ENCODE measurements at places on chromosomes 16 and 17. TPM values are rescaled to one million over a fixed set of nuclear protein-coding genes. Genes with fewer than 3 reads are reported as not detected.

CDH8 gene
- total RNA-seq, result not detected

GRCh38 chr17:56244268-56244890 lies 91.1 kb downstream of the ANKFN1 start:
- no peak for DNase-seq
- peaks cover 9% of the 10 kb centered on the region for H3K27me3 ChIP-seq
- no peaks in the 10 kb centered on the region for H3K4me1 ChIP-seq
- no peak overlapping the region for H3K27ac ChIP-seq
- H3K4me3 ChIP-seq, result no peak overlapping the region

- H3K4me1 ChIP-seq, result peaks cover 10% of the 10 kb centered on the region
- no peaks in the 10 kb centered on the region for H3K36me3 ChIP-seq
- no peak overlapping the region for H3K27ac ChIP-seq
- no peak overlapping the region for H3K4me3 ChIP-seq
- H3K27me3 ChIP-seq, result no peaks in the 10 kb centered on the region
- no peak for DNase-seq
Measured at GRCh38 chr17:82018152-82018988, 4.3 kb downstream of the CENPX start.

DNA sequence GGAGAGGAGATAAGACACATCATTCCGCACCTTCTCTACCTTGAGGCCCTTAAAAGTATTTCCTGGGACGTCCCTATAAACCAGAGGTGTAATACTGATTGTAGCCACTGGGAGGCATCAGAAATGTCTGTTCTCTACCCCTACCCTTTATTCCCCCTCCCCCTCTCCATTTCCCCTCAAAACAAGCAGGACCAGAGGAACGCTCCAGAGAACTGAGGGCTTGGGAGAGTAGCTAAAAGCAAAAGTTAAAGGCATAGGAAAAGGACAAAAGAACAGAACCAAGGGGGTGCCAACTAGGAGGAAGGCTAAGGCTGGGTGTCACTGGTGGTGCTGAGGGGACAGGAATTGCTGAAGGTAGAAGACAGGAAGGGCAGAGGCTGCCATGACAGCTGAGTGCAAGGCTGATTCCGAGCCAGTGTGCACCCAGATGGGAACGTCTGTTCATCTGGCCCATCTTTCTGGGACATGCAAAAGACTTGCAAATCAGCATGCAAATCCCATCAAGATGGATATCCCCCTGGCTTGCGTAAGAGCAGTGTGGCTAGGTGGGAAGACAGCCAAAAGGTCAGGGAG lies 6.7 kb downstream of the CAMTA2 start:
- H3K36me3 ChIP-seq, result peaks cover 36% of the 10 kb centered on the region
- no peak overlapping the region for H3K4me3 ChIP-seq
- H3K27ac ChIP-seq, result peak overlapping the region; percentile 69
- peak; percentile 57 for DNase-seq
- peaks cover 23% of the 10 kb centered on the region for H3K4me1 ChIP-seq

DNA sequence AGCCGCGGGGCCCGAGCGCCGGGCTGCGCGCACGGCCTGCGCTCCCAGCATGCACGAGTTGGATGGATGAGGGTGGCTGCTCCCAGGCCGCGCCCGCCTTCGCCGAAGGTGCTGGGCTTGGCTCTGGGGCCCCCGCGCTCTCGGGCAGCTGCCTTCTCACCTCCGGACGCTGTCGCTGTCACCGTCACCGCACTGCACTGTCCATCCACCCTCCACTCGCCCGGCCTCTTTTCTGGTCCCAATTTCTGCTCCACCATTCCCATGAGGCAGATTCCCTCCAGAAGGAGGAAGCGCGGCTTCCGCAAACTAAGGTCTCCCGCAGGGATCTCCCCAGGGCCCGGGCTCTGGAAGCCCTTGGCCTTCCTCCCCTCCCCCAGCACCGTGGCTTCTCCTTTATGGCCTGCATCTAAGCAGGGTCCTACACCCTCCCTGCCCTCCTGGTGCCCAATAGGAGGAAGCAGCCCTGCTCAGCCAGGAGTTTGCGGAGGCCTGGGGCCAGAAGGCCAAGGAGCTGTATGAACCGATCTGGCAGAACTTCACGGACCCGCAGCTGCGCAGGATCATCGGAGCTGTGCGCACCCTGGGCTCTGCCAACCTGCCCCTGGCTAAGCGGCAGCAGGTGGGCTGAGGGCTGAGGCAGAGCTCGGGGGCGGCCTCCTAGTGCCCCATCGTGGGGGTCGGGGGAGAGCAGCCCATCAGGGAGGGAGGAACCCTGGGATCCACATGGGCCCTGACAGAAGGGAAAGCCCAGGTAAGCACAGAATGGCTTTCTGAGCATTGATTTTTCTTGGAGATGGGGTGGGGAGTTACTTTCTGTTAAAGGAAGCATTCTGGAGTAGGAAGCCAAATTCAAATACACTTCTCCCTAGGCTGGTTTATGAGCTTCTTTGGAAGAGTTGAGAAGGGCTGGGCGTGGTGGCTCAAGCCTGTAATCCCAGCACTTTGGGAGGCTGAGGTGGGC lies 899 bp downstream of the ACE start:
- H3K27ac ChIP-seq, result no peak overlapping the region
- peak overlapping the region; percentile 68 for H3K4me3 ChIP-seq
- H3K36me3 ChIP-seq, result no peaks in the 10 kb centered on the region
- no peak for DNase-seq

DNA sequence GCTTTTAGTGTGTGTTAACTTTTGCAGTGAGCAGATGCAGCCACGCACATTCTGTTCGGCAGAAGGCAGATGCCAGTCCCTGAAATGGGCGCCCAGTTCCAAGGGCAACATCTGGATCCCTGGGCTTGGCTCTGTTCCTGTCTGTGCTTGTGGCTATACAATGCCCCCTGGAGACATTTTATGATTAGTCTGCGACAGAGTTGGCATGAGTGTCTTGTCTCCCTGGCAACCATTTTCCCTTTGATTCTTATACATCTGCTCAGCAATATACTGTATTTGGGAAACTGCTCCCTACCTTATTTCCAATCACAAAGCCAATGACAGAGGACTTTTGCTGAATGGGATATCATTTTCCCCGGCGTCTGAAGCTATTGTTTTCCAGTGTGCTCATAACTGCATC lies 1629.5 kb upstream of the GOT2 start:
- H3K27me3 ChIP-seq, result no peaks in the 10 kb centered on the region
- DNase-seq, result no peak
- no peak overlapping the region for H3K27ac ChIP-seq
- no peak overlapping the region for H3K4me3 ChIP-seq
- H3K4me1 ChIP-seq, result no peaks in the 10 kb centered on the region
- H3K36me3 ChIP-seq, result no peaks in the 10 kb centered on the region

- H3K4me1 ChIP-seq, result peaks cover 35% of the 10 kb centered on the region
- H3K4me3 ChIP-seq, result peak overlapping the region; percentile 96
- H3K27ac ChIP-seq, result peak overlapping the region; percentile 89
- DNase-seq, result peak; percentile 55
- peaks cover 18% of the 10 kb centered on the region for H3K36me3 ChIP-seq
- H3K27me3 ChIP-seq, result no peaks in the 10 kb centered on the region
Measured at GRCh38 chr17:75153780-75154194, 525 bp downstream of the JPT1 start.

GRCh38 chr16:50878966-50879615 lies 137.2 kb downstream of the CYLD start:
- no peak for DNase-seq
- no peaks in the 10 kb centered on the region for H3K4me1 ChIP-seq
- H3K27me3 ChIP-seq, result peaks cover 20% of the 10 kb centered on the region
- no peaks in the 10 kb centered on the region for H3K36me3 ChIP-seq
- no peak overlapping the region for H3K4me3 ChIP-seq
- no peak overlapping the region for H3K27ac ChIP-seq

DNA sequence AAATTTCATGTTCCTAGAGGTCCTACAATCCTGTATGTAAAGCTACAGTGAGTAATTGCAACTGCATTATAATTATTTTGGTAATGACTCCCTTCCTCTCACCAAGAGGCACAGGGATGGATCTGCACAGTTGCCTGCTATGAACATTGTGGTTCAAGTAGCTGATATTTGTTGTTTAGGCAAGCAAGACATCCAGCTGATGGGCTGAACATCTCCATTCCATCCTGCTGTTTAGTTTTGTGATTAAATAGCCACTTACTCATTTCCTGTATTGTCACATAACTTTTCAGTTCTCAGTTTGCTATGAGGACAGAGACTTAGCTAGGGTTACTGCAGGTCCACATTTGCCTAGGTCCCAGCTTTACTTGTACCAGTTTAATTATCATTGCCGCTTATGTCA lies 181.2 kb upstream of the TBX2 start:
- peaks cover 2% of the 10 kb centered on the region for H3K36me3 ChIP-seq
- H3K4me1 ChIP-seq, result peaks cover 40% of the 10 kb centered on the region
- no peaks in the 10 kb centered on the region for H3K27me3 ChIP-seq
- no peak for DNase-seq

- H3K36me3 ChIP-seq, result no peaks in the 10 kb centered on the region
- DNase-seq, result no peak
- H3K4me1 ChIP-seq, result peaks cover 4% of the 10 kb centered on the region
Measured at GRCh38 chr17:73342541-73343167, 30.9 kb upstream of the CDC42EP4 start.

GRCh38 chr16:56610017-56610608 lies 1.7 kb downstream of the MT2A start:
- H3K36me3 ChIP-seq, result peaks cover 7% of the 10 kb centered on the region
- peak overlapping the region; percentile 98 for H3K27ac ChIP-seq
- H3K4me3 ChIP-seq, result peak overlapping the region; percentile 97

GRCh38 chr17:71934520-71934919 lies 186.3 kb upstream of the SOX9 start:
- no peaks in the 10 kb centered on the region for H3K27me3 ChIP-seq
- H3K4me3 ChIP-seq, result no peak overlapping the region
- no peaks in the 10 kb centered on the region for H3K36me3 ChIP-seq
- DNase-seq, result no peak

DNA sequence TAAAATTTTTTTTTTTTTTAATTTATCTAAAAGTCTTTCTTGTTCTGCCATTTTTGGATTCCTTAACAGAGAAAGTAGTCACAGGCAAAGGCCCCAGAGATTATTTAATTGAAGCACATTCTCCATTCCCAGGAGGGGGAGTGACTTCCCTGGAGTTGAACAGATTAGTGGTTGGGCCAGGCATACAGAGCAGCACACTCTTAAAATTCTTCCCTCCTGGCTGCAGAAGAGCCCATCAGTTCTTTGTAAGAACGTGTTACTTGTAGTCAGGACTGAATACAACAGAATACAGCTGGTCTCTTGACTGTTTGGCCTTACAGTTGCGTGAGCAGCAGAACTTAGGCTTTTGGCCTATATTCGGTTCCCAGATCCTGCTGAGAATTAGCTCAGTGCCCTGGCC lies 1.8 kb downstream of the ALKBH5 start:
- H3K27ac ChIP-seq, result peak overlapping the region; percentile 93
- H3K36me3 ChIP-seq, result peaks cover 54% of the 10 kb centered on the region
- H3K4me1 ChIP-seq, result peaks cover 57% of the 10 kb centered on the region
- peak overlapping the region; percentile 97 for H3K4me3 ChIP-seq
- H3K27me3 ChIP-seq, result no peaks in the 10 kb centered on the region
- DNase-seq, result no peak

DNA sequence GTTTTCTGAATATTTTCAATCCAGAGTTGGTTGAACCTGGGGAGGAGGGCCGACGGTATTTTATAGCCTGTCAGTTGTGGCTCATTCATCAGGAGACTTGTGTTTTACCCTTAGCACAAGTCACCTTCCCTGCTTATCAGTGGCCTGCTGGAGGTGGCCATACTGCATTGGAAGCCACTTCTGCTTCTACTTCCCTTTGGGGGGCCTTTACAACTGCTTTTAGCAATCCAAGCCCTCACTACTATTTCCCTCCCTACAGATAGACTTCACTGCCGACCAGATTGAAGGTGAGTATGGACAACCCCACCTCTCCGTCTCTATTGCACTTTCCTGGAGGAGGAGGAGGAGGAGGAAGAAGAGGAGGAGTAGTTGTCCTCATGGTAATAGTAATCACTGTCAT lies 4.4 kb downstream of the MYL4 start:
- no peak overlapping the region for H3K27ac ChIP-seq
- H3K4me1 ChIP-seq, result peaks cover 11% of the 10 kb centered on the region
- no peaks in the 10 kb centered on the region for H3K27me3 ChIP-seq
- no peak overlapping the region for H3K4me3 ChIP-seq
- DNase-seq, result no peak
- no peaks in the 10 kb centered on the region for H3K36me3 ChIP-seq

GRCh38 chr17:74872313-74873036 lies at the start of gene FDXR:
Gene FDXR (minus strand): TSS chr17:74872994. CDS start chr17:74872944, 50 bp downstream.
- peaks cover 22% of the 10 kb centered on the region for H3K4me1 ChIP-seq
- peak within 1 kb of the TSS; percentile 88 for H3K4me3 ChIP-seq
- peak within 1 kb of the TSS; percentile 98 for H3K27ac ChIP-seq
- no peak for DNase-seq
- H3K27me3 ChIP-seq, result no peaks in the 10 kb centered on the region

- no peaks in the 10 kb centered on the region for H3K4me1 ChIP-seq
- no peaks in the 10 kb centered on the region for H3K36me3 ChIP-seq
- no peaks in the 10 kb centered on the region for H3K27me3 ChIP-seq
- no peak for DNase-seq
- H3K27ac ChIP-seq, result no peak overlapping the region
Measured at GRCh38 chr16:7506363-7506762, 173.7 kb downstream of the RBFOX1 start.

DNA sequence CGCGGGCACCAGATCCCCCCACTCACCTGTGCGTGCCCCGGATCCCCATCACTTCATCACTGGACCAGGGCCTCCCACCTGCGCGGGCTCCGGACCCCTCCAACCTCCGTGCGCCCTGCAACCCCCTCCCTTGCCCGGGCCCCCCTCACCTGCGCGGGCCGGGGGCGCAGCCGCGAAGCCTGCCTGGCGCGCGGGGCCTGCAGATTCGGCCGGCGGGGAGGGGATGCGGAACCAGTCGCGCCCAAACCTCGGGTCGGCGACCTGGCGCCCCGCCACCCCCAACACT lies 202 bp downstream of the CEP131 start:
- H3K36me3 ChIP-seq, result no peaks in the 10 kb centered on the region
- no peak overlapping the region for H3K27ac ChIP-seq
- H3K4me1 ChIP-seq, result peaks cover 16% of the 10 kb centered on the region

- peaks cover 14% of the 10 kb centered on the region for H3K27me3 ChIP-seq
- no peak overlapping the region for H3K4me3 ChIP-seq
- H3K4me1 ChIP-seq, result no peaks in the 10 kb centered on the region
- DNase-seq, result no peak
- H3K36me3 ChIP-seq, result no peaks in the 10 kb centered on the region
Measured at GRCh38 chr16:85166281-85166680, 54.0 kb upstream of the CIBAR2 start.

GRCh38 chr17:63295288-63295687 lies 150.8 kb downstream of the CYB561 start:
- no peaks in the 10 kb centered on the region for H3K27me3 ChIP-seq
- no peak overlapping the region for H3K27ac ChIP-seq
- no peak for DNase-seq
- peaks cover 10% of the 10 kb centered on the region for H3K36me3 ChIP-seq
- H3K4me1 ChIP-seq, result peaks cover 5% of the 10 kb centered on the region
- H3K4me3 ChIP-seq, result no peak overlapping the region

Data from activated CD4-positive, alpha-beta T cell treated with anti-CD3 and anti-CD28 coated beads for 36 hours (primary cell).